ENCODE measurements at places on chromosomes 3 and 15. TPM values are rescaled to one million over a fixed set of nuclear protein-coding genes. Genes with fewer than 3 reads are reported as not detected.

The AMT gene
- total RNA-seq = 15.2 TPM

The NTRK3 gene
- total RNA-seq = 25.5 TPM

The MESP2 gene
- total RNA-seq = 0.47 TPM

DNA sequence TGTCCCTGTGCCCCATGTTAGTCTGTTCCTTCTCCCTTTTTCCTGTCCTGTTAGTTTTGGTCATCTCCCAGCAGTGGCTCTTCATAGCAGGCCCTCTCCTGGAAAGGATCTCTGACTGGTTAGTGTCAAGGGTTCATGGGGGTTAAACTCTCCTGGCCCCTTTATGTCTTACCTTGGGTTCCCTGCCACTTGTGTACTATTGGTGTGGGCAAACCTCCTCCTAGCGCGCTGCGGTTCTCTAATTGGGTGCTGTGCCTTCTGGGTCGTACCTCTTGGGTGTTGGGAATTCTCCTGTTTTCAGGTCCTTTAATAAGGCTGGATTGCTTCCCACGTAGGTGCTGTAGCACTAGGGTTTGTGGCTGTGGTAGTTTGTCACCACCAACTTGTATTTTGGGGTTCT lies 18.8 kb downstream of the GMPS start:
- DNase-seq = no peak

- DNase-seq = no peak
These were observed 305.7 kb upstream of the MDFIC2 start for GRCh38 chr3:70618151-70618550.

GRCh38 chr3:59249004-59249403 lies 199.2 kb upstream of the CFAP20DC start:
- no peak for DNase-seq
